Uterus (tissue), 4 donors: ENCODE measurements at places on chromosomes 11 and 22. TPM values are rescaled to one million over a fixed set of nuclear protein-coding genes. Genes with fewer than 3 reads are reported as not detected.

The LUZP2 gene
- 13.8 TPM for total RNA-seq

The VWCE gene
- total RNA-seq, result 1.5 TPM

The TSPAN32 gene
- total RNA-seq, result not detected

The CNTN5 gene
- 0.51 TPM for total RNA-seq

The LRRN4CL gene
- total RNA-seq, result 36.2 TPM

The CBLIF gene
- not detected for total RNA-seq

The A4GALT gene
- 12.9 TPM for total RNA-seq

The ZNF215 gene
- total RNA-seq, result 2.8 TPM

The SCN4B gene
- 1.8 TPM for total RNA-seq

The KRTAP5-9 gene
- not detected for total RNA-seq

The HBE1 gene
- not detected for total RNA-seq

The DNAL4 gene
- total RNA-seq, result 3.1 TPM

The RIC3 gene
- 9.0 TPM for total RNA-seq

The POU2AF3 gene
- 13.2 TPM for total RNA-seq

DNA sequence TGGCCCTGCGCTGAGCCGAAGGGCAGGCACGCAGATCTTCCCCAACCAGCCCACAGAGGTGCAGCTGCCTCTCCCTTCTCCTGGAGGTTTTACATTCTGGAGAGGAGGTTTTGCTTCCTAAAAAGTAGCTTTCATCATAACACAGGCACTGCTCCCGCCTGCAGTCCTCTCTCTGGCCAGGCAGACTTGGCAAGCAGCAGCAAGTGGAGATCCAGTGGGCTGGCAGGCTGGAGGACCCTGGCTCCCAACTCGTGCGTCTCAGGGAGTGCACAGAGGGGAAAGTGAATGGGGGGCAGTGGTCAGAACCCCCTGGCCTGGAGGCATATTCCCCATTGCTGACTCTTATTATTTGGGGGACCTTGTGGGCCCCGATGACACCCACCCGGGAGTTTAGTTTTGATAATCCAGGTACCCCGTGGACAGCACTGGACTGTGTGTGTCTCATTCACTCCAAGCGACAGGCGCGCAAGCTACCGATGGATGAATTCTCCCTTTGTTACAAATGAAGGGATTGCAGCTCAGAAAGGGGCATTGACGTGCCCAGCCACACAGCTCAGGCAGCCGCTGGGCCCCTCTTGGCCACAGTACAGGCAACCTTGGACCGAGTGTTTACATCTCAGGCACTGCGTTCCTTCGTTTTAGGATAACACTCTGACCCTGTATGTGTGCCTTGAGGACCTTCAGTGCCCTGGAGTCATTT lies 1223.9 kb downstream of the BRD1 start:
- no peak overlapping the region for H3K27ac ChIP-seq
- H3K27me3 ChIP-seq, result no peaks in the 10 kb centered on the region

GRCh38 chr22:28241656-28242290 lies 322.7 kb upstream of the PITPNB start:
- no peak overlapping the region for H3K4me3 ChIP-seq
- no peaks in the 10 kb centered on the region for H3K27me3 ChIP-seq
- no peak overlapping the region for H3K27ac ChIP-seq
- H3K4me1 ChIP-seq, result peaks cover 8% of the 10 kb centered on the region
- H3K36me3 ChIP-seq, result no peaks in the 10 kb centered on the region

DNA sequence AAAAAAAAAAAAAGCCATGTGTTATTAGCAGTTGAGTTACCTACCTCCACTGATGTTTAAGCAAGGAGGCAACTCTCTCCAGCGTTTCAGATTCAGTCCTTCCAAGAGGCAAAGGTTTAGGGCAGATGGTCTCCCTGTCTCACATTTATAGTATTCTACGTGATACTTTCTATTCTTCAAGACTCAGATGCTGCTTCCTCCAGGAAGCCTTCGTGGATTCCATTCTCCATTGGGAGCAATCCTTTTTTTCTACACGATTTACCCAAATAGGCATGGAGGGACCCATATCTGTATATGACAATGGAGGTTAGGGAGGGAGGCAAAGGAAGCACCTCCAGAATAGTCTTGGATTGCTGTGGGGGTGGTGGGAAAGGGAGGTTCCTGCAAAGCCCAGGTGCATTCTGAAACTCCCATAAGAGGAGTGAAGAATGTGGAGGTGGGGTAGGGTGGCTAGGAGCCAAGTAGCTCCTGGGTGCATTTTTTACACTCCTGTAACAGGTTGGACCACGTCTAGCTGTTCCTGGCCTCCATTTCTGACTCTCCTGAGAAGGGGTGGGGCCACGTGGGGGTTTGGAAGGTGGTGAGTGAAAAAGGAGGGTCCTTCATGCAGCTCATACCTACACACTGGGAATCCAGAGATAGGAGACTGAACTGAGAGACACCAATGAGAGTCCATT lies 16.2 kb downstream of the YPEL4 start:
- H3K36me3 ChIP-seq, result no peaks in the 10 kb centered on the region
- no peak overlapping the region for H3K4me3 ChIP-seq
- H3K27me3 ChIP-seq, result no peaks in the 10 kb centered on the region
- no peak overlapping the region for H3K27ac ChIP-seq
- H3K4me1 ChIP-seq, result no peaks in the 10 kb centered on the region

DNA sequence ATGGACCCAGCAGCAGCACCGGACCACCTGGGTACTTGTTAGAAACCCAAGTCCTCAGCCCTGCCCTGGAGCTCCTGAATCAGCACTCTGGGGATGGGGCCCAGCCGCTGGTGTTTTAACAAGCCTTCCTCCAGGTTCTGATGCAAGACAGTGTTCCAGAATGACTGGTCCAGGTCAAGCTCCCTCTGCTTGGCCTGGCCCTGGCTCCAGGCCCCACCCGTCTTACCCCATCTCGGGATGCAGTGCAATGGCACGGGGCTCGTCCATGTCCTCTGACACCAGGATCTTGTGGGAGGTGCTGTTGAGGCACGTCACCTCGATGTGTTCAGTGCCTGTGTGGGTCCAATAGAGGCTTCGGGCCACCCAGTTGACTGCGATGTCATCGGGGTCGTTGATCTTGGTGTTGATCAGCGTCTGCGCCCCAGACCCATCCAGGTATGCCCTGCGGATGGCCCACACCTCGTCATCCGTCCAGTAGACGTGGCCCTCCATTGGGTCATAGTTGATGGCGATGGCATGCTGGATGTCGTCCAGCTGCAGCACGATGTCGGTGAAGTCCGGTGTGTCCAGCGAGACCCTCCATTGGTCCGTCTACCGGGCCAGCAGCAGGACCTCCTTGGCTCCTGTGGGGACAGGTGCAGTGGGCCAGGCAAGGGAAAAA lies 140.3 kb downstream of the CRYBB2 start:
- no peak overlapping the region for H3K27ac ChIP-seq
- H3K4me3 ChIP-seq, result no peak overlapping the region
- no peaks in the 10 kb centered on the region for H3K4me1 ChIP-seq
- DNase-seq, result peak; percentile 13

DNA sequence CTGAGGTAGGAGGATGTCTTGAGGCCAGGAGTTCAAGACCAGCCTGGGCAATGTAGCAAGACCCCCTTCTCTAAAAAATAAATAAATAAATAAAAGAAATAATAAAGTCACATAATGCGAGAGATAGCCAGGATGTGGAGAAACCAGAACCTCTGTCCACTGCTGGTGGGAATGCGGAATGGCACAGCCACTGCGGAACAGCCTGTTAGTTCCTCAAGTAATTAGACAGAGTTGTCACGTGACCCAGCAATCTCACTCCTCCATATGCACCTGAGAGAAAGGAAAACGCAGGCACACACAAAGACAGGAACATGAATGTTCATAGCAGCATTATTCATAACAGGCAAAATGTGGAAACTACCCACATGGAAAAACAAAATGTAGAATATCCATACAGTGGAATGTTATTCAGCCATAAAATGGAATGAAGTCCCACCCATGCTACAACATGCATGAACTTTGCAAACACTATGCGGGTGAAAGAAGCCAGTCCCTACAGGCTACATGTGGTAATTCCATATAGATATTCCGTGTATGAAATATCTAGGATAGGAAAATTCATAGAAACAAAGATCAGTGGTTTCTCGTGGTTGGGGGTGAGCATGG lies 27.4 kb downstream of the LIF start:
- DNase-seq, result no peak
- H3K36me3 ChIP-seq, result no peaks in the 10 kb centered on the region
- no peak overlapping the region for H3K27ac ChIP-seq
- no peak overlapping the region for H3K4me3 ChIP-seq
- H3K4me1 ChIP-seq, result no peaks in the 10 kb centered on the region
- H3K27me3 ChIP-seq, result no peaks in the 10 kb centered on the region

GRCh38 chr22:19169002-19169946 lies 9.3 kb downstream of the SLC25A1 start:
- H3K27me3 ChIP-seq, result peaks cover 21% of the 10 kb centered on the region
- H3K36me3 ChIP-seq, result no peaks in the 10 kb centered on the region
- DNase-seq, result no peak
- H3K4me3 ChIP-seq, result no peak overlapping the region

GRCh38 chr11:834371-835316 lies 1.9 kb downstream of the CD151 start:
- H3K27ac ChIP-seq, result peak overlapping the region; percentile 82
- no peaks in the 10 kb centered on the region for H3K36me3 ChIP-seq
- H3K4me1 ChIP-seq, result peaks cover 47% of the 10 kb centered on the region
- peak overlapping the region; percentile 64 for H3K4me3 ChIP-seq

DNA sequence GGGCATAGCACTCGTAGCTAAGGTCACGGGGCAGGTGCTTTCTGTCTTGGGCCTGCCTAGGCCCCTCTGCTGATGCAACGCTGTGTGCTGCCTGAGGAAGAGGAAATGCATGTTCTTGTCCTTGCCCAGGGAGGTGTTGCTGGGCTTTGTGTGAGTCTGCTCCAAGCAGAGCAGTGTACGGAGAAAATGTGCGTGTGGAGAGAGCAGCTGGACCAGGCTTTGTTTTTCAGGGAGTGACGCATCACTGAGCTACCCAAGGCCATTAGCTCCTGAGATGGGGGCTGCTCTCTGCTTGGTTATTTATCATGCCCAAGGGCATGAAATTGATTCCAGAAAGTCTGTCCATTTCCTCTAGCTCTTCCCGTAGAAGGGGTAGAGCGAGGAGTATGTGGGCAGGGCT lies 82.9 kb upstream of the THY1 start:
- no peaks in the 10 kb centered on the region for H3K4me1 ChIP-seq
- H3K27ac ChIP-seq, result no peak overlapping the region
- no peak overlapping the region for H3K4me3 ChIP-seq
- no peaks in the 10 kb centered on the region for H3K36me3 ChIP-seq
- no peak for DNase-seq
- H3K27me3 ChIP-seq, result no peaks in the 10 kb centered on the region

DNA sequence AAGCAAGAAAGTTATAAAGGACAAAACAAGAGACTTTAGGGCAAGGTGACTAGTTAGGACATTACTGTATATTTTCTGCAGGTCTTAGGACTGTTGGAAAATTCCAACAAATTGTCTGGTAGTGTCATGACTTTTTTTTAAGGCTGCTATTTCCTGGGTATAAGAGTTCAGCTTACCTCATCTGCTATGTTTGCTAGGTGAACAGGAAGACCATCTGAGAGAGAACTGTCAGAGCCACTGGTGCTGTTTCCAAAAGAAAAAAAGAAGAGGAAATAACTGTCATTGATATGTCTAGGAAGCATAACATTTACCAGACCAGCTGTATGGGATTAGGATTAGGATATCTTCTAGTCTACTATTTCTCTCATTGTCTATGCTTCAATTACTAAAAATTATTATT lies 26.3 kb upstream of the MTCH2 start:
- H3K27me3 ChIP-seq, result no peaks in the 10 kb centered on the region
- H3K36me3 ChIP-seq, result no peaks in the 10 kb centered on the region

DNA sequence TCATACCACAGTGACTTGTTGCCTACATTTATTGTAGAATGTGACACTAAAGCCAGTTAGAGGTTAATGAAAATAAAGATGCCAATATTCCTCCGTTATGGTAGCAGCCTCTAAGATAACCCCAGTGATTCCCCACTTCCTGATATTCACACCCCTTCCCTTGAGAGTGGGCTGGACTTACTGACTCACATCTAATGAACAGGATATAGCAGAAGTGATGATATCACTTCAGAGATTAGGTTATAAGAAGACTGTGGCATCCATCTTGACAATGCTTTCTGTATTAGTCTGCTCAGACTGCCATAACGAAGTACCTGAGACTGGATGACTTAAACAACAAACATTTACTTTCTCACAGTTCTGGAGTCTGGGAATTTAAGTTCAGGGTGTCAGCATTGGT lies 149.6 kb upstream of the MTNR1B start:
- no peak overlapping the region for H3K27ac ChIP-seq
- no peaks in the 10 kb centered on the region for H3K36me3 ChIP-seq
- no peak for DNase-seq
- no peaks in the 10 kb centered on the region for H3K27me3 ChIP-seq
- H3K4me3 ChIP-seq, result no peak overlapping the region
- H3K4me1 ChIP-seq, result no peaks in the 10 kb centered on the region

- no peak for DNase-seq
- no peak overlapping the region for H3K4me3 ChIP-seq
- no peak overlapping the region for H3K27ac ChIP-seq
- no peaks in the 10 kb centered on the region for H3K4me1 ChIP-seq
Observed at GRCh38 chr22:29901354-29901753, 18.4 kb downstream of the MTMR3 start.

GRCh38 chr11:78158987-78159652 lies 19.7 kb upstream of the ALG8 start:
- no peaks in the 10 kb centered on the region for H3K36me3 ChIP-seq
- H3K4me3 ChIP-seq, result no peak overlapping the region
- no peaks in the 10 kb centered on the region for H3K27me3 ChIP-seq
- peak overlapping the region; percentile 63 for H3K27ac ChIP-seq
- peak; percentile 36 for DNase-seq

DNA sequence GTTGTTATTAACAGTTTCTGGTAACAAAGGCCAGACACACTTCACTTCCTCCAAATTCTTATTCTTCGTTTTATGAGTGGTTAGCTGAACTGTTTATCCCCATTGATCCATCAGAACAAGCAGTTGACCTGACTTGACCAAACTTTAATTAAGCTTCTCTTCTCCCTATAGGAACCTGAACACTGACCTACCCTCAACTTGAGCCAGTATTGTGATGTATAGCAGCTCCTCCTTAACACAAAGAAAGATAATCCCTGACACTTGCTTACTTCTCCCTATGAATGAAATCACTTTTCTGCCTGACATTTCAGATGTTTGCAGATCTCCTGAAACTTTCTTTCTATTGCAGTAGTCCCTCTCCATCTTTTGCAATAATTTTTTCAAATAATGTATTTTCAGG lies 41.9 kb downstream of the ANO5 start:
- H3K27ac ChIP-seq, result no peak overlapping the region
- no peaks in the 10 kb centered on the region for H3K36me3 ChIP-seq

DNA sequence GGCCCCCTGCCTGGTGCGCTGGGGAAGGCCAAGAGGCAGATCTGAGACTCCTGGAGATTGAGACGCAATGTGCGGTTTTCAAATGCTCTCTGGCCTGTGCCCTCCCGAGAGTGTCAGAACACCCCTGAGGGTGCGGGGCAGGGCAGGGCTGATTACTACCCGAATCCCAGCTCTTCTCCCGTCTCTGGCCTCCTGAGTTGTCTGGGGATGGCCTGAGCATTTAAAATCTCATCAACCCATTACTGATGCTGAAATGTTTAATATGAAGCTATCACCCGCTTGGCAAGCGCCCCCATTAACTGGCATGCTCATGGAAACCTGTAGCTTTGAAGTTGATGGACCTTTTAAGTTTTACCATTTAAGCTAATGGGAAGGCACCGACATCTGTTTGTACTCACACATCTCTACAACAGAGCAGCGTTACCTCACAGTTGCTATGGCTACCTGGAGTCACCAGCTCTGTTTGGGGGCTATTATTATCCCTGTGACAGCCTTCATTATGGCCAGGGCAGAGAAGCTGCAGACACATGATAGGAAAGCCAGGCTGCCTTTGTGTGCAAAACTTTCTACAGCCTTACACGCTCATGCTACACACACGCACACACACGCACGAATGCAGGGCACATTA lies 3.6 kb upstream of the MB start:
- H3K4me1 ChIP-seq, result no peaks in the 10 kb centered on the region
- H3K27me3 ChIP-seq, result no peaks in the 10 kb centered on the region
- peak; percentile 36 for DNase-seq
- no peak overlapping the region for H3K4me3 ChIP-seq
